Cerebellar nuclear complex (tissue), 1 donor: ENCODE measurements at places on chromosomes 13 and 19.

GRCh38 chr19:47284324-47284899, 9.7 kb downstream of the INAFM1 start:
- DNase-seq, result no peak

- no peak for DNase-seq
Measured at GRCh38 chr19:51320280-51320657, 8.8 kb downstream of the IGLON5 start.

GRCh38 chr13:50714891-50715290, 128.6 kb downstream of the DLEU7 start:
- no peak for DNase-seq

GRCh38 chr19:15212711-15213110, 11.9 kb upstream of the NOTCH3 start:
- DNase-seq, result no peak

GRCh38 chr19:29560313-29561075, 34.7 kb downstream of the VSTM2B start:
- DNase-seq, result no peak

GRCh38 chr13:113051641-113052040, 54.0 kb upstream of the F7 start:
- no peak for DNase-seq

DNA sequence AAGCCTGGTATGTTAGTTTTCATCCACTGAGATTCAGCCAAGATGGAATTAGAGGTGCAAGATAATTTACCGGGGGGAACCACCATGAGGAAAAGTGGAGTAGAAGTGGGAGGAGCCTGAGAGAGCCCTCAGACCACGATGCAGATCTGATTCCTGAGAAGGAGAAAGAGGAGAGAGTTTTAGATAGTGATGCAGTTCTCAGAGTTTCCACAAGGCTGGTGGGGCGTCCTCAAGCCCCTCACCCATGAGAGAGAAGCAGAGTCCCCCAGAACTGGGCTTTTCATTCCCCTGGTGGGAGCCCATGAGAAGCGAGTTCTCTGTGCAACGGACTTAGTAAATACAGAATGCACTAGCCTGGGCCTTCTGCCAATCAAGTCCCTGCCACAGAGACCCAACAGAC, 18.1 kb downstream of the CEACAM5 start:
- DNase-seq, result no peak

DNA sequence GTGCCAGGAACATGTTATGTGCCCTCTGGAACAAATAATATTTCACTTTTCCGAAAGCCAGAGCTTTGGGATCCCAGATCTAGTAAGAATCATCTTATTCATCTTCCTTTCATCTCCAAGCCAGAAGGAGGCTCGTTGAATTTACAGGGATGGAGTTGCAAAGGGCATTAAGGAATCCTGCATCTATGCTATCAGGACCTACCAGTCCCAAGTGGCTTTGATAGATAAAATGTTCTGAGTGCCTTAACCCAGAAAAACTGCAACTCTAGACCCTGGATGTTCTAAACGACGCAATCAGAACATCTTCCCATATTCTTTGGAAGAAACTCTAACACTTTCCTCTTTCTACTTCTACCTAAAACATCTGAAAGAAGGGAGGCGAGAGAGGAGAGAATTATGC, 9.2 kb upstream of the EDDM13 start:
- DNase-seq, result no peak

DNA sequence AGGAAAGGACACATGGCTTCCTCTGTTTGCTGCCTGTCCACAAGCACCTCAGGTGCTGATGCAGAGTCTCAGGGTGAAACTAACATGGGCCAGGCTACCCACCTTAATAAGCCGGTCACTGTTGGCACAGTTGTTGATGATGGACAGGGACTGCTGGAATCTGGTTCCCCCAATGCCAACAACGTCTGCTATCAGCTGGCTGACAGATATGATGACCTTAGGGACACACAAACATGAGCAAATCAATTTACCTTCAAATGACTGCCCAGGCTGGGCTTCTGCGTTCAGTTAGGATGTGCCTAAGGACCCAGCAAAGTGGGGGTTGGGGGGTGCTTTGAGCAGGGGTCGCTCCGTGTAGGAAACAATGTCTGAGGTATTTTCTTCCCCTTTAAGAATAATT, 77.1 kb upstream of the SLC15A1 start:
- DNase-seq, result no peak

- no peak for DNase-seq
Measured at GRCh38 chr19:11587302-11587974, 9.8 kb upstream of the ZNF627 start.

DNA sequence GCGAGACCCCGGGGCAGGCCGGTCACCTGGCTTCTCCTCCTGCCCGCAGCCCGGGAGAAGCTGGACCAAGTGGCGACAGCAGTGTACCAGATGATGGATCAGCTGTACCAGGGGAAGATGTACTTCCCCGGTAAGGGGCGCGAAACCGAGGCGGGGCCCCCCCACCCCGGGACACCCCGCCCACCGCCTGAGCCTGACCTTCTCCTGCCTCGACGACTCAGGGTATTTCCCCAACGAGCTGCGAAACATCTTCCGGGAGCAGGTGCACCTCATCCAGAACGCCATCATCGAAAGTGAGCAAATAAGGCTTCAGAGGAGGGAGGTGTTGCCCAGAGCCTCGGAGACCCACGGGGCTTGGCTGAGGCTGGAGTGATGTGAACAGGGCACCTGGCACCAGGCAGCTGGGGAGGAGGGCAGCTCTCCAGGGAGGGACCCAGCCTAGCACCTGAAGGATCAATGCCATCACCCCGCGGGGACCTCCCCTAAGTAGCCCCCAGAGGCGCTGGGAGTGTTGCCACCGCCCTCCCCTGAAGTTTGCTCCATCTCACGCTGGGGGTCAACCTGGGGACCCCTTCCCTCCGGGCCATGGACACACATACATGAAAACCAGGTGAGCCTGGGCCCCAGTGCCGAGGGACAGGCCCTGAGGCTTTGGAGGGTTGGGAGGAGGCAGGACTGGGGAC, 629 bp downstream of the IZUMO4 start:
- no peak for DNase-seq

DNA sequence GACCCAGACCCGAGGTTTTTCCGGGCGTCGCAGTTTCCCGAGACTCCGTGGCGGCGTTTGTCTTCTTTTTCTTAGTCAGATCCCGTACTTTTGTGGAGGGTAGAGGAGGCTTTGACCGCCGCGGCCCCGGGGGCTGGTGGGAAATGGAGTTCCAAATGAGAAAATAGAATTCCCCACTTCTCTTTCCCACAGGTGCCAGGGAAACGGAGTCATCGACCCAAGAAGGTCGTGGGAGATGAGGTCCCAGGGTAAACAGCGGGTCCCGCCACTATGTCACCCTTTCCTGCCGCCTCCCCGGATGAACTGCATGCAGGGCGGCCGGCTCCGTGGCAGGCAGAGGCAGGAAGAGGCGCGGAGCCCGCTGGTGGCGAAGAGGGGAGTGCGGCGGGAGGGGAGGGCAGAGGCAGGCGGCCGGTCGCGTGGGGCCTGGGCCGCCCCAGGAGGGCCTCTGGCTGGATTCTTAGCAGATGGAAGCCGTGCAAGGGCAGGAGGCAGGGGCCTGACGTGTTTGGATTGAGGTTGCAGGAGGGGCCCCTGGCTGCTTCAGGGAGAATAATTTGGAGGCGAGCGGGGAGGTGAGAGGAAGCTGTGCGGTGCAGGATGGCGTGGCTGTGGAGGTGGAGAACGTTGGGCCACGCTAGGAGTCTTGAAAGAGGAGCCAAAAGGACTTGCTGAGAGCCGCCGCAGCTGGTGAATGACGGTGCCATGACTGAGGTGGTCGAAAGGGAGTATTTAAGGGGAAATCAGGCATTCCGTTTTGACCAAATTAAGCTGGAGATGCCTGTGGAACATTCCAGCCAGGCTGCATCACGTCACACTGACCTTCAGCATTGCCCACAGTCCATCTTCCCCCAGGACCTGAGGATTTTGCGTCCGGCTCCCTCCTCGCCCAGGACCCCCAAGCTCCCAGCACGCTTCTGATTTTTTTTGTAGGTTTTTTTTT, 11.7 kb downstream of the CYTH2 start:
- no peak for DNase-seq

DNA sequence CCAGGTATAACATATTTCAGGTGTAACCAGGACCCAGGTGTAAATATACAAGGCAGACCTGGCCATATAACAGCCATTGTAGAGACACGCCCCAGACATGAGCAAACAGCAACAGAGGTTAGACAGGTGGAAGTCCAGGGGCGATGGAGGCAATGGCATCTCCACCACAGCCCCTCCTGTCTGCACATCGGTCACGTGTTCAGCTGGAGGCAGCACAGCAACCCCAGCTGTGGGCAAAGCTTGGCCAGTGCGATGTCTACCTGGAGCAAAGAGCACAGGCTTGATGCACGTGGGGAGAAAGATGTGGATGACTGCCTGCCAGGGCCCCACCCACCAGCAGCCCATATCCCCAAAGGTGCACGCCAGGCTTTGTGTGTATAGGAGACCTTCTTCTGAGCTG, 4.4 kb downstream of the CYP4F2 start:
- DNase-seq, result no peak
